SK-MEL-5 (cell line): ENCODE measurements at places on chromosomes 3 and 15. TPM values are rescaled to one million over a fixed set of nuclear protein-coding genes. Genes with fewer than 3 reads are reported as not detected.

DNA sequence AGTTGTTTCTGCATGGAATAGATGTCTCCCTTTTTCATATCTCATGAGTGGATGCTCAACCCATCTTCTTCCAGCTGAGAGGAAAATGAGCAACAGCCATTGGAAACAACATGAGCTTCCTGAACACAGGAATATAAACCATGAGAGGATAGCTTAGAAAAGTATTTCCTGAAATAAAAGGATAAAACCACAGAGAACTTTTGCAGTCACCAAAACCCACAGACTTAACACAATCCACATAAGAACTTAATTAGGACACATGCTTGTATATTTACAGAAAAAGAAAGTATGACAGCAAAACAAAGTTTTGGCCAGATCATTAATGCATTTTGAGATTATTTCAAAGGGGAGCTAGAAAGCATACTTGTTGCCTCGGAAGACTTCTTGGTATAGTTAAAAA, 180.5 kb upstream of the RASGRP1 start:
- DNase-seq = no peak

GRCh38 chr15:61041886-61042285, 187.2 kb downstream of the RORA start:
- DNase-seq = no peak

DNA sequence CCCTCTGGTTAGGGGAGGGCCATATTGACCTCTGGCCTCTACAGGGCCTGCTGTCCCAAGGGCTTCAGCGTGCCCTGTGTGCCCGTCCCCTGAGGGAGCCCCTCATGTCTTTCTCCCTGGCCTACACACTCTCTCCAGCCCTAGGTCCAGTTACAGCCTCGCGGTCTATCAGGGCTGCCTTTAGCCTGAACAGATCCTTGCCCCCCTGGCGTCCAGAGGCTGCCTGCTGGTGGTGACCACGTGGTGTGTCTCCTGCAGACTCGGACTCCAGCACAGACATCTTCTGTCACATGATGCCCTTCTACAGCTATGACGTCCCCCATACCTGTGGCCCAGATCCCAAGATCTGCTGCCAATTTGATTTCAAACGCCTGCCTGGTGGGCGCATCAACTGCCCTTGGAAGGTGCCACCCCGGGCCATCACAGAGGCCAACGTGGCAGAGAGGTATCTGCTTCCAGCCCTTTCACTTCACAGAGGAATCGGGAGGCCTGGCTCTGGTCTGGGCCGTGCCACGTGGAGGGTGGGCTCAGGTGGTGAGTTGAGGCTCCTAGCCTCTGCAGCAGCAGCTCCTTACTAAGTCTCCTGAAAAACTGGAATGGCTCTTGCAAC, 4.1 kb downstream of the MAN2A2 start:
- no peak for DNase-seq

DNA sequence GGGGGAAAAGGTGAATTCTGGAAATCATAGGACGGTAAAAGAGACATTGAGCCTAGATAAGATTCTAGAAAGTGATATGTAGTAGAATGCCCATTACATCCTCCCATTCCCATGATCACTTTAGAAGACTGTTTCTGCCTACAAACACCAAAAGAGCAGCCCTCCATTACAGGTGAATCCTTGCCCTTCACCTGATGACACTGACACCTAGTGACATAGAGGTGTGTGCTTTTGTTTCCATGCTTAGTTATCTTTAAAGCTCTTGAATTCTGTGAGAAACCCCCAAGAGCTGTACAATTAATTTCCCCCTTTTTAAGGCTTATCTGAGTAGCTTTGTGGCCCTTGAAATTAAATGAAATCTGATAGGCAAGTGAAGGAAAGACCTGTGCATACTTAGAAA, 8.3 kb upstream of the BBX start:
- DNase-seq = no peak

DNA sequence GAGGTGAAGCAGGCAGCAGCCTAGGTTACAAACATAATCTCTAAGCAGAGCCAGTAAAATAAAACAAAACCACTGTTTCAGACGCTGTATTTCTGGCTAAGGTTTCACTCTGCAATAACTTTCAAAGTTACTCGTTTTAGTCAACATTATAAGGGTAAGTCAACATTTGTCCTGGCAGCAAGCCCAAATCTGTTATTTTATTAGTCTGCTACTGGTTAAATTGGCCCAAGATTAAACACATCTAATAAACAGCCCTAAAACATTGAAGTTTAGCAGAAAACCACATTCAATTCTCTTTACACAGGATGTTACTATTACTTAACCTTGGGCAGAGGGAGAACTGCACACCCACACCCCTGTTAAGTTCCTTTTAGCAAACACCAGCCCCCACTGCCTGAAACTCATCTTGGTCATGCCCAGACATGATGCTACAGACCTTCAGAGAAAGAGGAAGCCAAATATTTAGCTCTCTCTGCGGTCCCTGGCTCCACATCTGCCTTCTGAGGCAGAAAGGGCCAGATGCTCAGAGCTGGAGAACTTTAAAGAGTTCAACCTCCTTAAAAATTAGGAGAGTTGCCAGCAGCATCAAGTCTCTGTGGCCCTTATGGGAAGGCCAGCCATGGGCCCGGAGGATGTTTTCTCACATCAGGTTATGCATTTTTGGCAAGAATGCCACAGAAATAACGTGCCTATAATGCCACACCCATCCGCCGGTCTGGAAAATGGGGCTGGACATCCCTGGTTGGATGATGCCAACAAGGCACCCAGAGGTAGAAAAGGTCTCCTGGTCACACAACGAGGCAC, 17.9 kb downstream of the ARHGEF3 start:
- DNase-seq = no peak

DNA sequence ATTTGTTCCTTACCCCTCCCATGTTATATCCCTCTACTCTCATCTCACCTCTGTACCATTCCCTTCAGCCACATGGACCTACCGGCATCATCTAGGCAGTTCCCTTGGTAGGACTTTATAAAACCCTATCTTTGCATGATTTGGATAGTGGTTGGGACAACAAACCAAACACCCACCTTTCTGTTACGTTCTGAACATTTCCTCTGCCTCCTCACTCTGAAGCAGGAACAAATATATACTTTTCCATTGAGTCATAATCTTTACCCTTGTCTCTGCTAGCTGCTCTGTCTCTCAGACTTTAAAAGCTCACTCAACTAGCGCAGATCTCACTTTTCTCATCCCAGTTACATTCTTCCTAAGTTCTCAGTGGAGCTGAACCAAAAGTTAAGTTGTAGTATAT, 17.8 kb downstream of the UBXN7 start:
- no peak for DNase-seq

Gene ZNF619
- 2.6 and 2.7 TPM in 2 replicates for total RNA-seq

Gene CATSPER2
- total RNA-seq = 0.50 and 0.53 TPM in 2 replicates
